ENCODE measurements at places on chromosomes 16 and 17. TPM values are rescaled to one million over a fixed set of nuclear protein-coding genes. Genes with fewer than 3 reads are reported as not detected.

KRTAP4-16 gene
- total RNA-seq: not detected

C16orf46 gene
- total RNA-seq: 0.23 TPM

CBX8 gene
- 8.6 TPM for total RNA-seq

LYRM9 gene
- 3.6 TPM for total RNA-seq

C16orf95 gene
- 7.2 TPM for total RNA-seq

All from activated CD8-positive, alpha-beta T cell treated with anti-CD3 and anti-CD28 coated beads, Interleukin-2, amount 10 ng/mL, durations not matched to agents 7 days and 5 days (primary cell).